Activated CD4-positive, alpha-beta T cell treated with anti-CD3 and anti-CD28 coated beads, Interleukin-10, Interleukin-2, amounts not matched to agents 100 ng/mL and 50 ng/mL, durations not matched to agents 16 hours and 8 hours (primary cell): ENCODE measurements at places on chromosomes 5 and 9.

DNA sequence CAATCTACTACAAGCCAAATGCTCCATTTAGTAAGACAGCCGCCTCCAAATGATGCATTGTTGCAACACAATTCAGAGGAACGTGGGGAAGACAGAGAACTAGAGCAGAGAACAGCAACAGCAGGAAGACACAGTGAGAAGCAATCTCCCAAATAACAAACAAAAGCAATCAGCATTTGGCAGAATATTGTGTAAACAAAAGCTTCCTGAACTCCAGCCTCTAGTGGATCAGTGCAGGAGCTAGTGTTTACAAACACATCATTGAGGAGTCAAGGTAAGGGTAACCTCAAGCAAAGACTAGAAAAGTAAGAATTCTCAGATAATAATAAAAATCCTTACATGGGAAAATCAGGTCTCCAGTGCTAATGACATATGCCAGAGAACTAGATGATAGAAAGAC, 20.6 kb downstream of the FST start:
- DNase-seq, result no peak

- DNase-seq, result no peak
Observed at GRCh38 chr9:85676790-85677189, 65.0 kb downstream of the AGTPBP1 start.

- DNase-seq, result peak; percentile 53
Observed at GRCh38 chr5:131671409-131671808, 36.4 kb upstream of the RAPGEF6 start.

GRCh38 chr9:112132356-112132755, 42.7 kb downstream of the SUSD1 start:
- DNase-seq, result no peak
